ENCODE measurements at places on chromosomes 6 and 20.
A peak's percentile ranks its signal among the peaks of the same experiment; 100 is the strongest.

- DNase-seq = no peak
Observed at GRCh38 chr6:52157301-52157941, 28.8 kb upstream of the IL17A start.

DNA sequence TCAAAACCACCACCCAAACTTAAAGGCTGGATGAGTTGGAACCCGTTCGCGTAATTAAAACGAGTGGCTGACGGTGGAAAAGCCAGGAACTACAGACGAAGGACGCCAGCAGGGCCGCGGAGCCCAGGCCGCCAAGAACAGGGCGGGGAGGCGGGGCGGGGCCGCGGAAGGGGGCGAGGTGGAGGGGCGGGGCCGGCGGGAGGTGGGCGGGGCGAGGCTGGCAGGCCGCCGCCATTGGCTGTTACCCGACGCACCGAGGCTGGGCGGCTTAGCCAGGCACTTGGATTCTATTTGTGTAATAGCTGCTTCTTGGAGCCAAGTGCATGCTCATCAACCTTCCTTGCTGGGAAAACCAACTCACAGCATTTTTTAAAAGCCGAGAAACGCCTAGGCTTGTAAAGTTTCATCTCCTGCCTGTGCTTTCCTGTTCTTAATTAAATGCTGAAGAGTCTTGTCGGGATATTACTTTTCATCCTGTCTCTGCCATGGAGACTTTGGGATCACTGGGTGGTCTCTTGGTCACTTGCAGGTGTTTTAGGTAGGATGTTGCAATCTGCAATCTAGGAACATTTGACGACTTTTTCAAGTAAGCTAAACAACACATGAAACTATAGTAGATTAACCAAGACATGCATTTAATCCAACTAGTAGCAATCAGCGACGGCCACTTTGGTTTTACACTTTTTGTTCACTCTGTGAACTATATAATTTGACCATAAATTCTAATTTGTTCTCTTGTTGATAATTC, 245.0 kb downstream of the ARID1B start:
- DNase-seq = peak; percentile 93

- no peak for DNase-seq
Observed at GRCh38 chr6:17635568-17635967, 35.5 kb downstream of the FAM8A1 start.

DNA sequence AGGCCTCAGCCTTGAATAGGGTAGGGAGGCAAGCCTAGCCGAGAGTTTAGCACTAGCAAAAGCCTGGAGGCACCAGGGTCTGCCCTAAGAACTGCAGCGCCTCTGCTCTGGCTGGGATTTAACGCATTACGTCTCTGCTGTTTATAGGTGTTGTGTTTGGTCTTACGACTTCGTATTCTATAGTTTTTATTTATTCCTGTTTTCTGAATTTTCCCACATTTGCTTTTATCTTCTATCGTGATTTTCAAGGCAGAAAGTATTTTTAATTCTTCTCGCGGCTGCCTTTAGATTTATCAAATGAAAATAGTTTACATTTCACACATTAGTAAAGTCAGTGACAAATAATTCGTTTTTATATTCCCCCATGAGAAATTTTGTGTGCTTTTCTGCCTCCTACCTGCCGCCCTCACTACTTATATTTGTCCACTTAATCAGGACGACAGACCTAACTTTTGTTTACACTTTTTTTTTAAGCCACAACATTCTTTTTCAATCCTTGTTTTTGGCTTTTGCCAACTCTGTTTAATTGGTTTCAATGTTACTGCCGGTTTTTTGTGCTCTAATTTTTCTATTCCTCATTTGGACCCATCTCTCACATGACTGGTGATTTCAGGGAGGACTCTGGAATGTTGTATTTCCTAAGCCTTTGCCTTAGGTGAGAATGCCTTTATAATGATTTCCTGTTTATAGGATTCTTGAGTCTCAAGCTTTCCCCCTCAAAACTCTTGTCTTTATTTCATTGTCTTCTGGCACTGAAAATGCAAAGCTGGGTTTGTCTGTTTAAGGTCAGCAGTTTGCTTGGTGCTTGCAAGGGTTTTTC, 1.3 kb upstream of the LZTS3 start:
- DNase-seq = no peak

DNA sequence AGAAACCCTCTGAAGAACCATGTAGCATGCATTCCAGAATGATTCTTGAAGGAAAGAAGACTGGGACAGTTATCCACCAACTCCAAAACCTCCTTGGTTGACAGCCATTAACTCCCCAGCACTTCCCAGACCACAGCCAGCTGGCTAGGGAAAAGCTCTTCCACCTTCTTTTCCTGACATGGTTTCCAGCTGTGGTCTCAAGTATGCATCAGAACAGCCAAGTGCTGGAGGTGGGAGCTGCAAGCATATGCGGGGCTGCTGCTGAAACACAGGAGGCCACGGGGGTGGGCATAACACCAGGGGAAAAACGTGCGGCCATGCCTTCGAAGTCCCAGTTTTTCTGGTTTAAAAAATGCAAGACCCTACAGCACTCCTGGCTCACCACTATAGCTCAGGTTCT, 108.0 kb upstream of the FAM184A start:
- no peak for DNase-seq

DNA sequence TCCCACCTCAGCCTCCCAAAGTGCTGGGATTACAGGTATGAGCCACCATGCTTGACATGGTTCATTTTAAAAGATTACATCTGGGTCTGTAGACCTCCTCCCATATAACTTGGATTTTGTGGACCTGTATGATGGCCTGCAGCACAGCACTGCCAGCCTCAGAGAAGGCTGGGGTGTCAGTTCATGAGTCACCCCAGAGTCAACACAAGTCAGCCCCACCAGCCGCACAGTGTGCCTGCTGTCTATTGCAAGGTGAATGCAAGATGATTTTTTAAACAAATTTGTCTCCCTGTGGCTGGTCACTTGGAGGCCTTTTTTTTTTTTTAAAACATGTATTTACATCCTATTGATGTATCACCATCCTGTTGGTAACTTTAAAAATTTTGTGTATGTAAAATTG, 76.7 kb downstream of the RREB1 start:
- no peak for DNase-seq

DNA sequence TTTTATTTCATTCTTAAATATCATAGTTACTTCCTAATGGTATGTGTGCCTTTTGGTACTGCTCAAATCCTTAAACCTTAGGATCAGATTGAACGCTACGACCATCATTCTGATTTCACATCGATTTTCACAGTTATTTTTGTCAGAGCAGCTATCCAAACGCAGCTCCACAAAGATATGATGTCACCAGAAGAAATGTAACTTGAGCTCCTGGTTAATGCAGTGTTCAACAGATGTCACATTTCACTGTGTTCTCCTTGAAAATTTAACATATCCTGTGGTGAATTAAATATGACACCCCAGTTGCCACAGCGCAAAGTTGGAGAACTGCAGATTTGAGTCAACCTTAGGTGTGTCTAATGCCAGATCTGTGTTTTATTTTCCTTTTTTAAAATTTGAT, 81.4 kb downstream of the CTNNBL1 start:
- no peak for DNase-seq

DNA sequence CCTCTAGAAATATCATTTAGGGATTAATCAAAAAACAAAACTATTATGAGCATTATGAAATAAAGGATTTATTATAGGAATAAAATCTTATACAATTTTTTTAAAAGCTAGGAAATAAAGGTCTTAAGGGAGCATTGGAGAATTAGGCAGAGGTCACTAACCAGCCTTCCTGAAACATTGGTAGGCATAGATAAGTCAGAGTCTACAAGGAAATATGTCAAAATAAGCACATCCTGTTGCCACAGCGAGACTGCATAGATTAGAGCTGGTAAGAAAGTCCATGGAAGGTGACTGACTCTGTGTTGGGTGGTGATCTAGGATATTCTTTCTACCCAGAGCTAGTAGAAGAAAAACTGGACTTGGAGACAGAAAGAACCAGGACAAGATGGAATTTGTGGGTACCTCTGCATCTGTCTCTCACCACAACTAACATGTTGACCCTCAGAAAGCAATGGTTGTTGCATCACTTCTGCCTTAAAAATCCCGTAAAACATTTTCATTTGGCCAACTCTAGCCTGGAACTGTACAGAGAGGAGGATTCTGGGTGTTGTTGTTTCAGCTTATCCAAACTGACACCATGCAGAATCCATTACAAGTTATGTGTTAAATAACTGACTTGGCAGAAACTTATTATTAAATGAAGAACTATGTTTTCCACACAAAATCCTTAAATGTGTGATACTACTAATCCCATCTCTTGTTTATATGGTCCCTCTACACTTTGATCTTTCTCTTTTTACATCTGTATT, 77.1 kb downstream of the FBXO5 start:
- DNase-seq = no peak

DNA sequence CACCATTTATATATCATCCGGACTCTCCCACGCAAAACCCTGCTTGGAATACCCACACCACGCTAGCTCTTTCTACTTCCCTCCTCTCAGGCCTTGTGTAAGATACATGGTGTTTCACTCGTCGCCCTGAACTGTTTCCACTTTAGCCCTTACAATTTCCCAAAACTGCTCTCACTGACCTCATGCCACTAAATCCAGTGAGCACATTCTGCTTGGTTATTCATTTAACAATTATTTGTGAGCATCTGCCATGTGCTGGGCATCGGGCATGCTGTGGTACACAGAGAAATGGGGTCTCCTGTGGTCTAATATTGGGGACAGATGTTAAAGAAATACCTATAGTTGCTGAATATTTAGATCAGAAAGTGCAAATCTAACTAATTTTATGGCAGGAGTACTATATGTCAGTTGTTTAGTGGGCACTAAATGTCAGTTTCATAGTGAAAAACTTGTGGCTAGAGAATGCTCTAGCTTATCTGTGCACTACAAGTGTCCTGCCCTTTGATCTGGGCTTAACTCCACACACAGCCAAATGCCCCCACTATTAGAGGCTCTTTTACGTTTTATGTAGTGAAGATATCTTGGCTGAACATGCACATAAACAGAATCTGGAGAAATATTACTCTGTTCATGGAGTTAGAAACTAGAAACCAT, 41.0 kb downstream of the PLEKHG1 start:
- no peak for DNase-seq

DNA sequence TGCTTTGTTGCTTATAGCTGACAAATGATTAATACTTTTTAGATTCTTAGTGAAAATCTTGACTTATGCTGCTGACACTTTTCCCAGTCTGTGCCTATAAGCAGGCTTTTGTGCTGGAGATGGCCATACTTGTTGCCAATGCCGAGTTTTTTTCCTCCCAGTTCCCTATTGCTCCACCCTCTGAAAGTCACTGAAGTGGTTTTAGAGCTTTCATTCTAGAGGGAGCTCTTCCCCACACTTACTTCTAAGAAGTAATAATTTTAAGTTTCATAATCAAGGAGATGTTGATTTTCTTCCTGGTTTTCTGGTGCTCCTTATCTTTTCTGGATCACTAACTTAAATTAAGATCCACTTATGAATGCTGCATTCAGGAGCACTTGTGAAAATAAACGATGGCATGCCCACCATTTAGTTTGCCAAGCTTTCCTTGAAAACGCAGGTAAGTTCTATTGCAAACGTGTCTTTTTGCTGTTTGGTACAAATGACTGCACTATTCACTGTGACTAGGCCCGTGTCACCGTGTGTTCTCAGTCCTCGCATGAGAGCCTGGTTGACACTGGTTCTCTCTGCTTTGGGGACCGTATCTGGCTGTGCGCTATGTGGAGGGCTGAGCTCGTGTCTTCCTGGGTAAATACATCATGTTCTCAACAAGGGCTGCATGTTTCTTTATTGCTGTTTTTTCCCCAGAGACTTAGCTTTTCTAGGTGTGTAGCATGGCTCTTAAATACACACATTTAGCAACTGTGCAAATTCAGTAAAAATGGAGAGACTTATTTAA, 50.2 kb downstream of the GFRA4 start:
- DNase-seq = no peak

GRCh38 chr6:149268768-149269167, 48.7 kb upstream of the TAB2 start:
- DNase-seq = no peak

- no peak for DNase-seq
Observed at GRCh38 chr20:62927128-62927705, 912 bp upstream of the DIDO1 start.

- no peak for DNase-seq
Observed at GRCh38 chr6:20242397-20242796, 30.1 kb upstream of the MBOAT1 start.

GRCh38 chr6:3454273-3455010, 2.4 kb downstream of the SLC22A23 start:
- no peak for DNase-seq

- no peak for DNase-seq
Observed at GRCh38 chr20:47648943-47649342, 136.3 kb downstream of the SULF2 start.

DNA sequence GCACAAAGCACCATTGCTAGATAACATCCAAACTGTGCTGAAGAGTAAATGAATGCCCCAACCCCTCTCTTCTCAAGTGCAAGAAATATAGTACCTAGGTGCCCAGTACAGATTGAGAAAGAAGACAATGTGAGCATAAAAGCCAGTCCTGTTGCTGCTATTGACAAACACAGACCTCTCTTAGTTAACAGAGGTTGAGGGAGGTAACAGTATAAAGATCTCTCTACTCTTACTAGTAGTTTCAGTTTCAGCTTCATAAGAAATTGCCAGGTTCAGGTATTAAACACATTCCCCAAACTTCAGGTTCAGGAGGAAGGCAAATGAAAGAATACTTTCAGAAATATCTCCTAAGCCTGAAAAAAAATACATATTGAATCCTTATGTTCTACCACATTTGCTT, 31.4 kb downstream of the TBC1D32 start:
- no peak for DNase-seq

DNA sequence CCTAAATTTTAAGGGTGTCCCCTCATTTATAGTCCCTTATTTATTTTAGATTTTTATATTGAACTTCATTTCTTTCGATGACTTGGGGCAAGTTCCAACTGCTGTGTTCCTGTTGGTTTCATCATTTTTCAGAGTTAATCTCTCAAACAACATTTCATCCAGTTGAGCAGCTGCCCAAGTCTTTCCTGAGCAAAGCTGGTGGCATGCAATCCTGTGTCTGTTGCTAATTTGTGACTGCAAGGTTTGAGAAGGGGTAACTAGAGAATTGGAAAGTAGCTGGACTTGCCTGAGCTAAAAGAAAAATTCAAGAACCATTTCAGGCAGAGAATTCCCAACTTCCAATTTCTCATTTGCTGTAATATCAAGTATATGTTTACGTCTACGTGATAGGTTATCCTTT, 881.5 kb upstream of the SLC35B3 start:
- DNase-seq = no peak

DNA sequence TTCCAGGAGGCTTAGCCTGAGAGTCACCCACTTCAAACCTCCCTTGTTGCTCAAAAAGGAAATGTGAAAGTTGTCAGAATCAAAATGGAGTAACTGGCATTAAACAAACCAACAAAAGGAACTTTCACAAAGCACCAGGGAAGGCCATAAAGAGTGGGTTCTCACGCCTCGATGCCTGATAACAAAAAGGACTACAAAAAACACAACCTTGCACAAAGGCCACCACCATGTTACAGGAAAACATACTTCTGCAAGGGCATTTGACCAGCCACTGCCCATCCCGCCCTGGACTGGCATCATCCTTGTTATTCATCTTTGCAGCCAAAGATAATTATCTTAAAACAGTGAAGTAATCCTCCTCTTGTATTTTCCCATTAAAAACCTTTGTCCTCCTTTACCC, 34.8 kb downstream of the RNASET2 start:
- DNase-seq = no peak

GRCh38 chr20:23161968-23162696, 76.0 kb upstream of the CD93 start:
- peak; percentile 89 for DNase-seq

Data from upper lobe of right lung (tissue), 1 donor.